ENCODE measurements at places on chromosomes 16 and 17.

GRCh38 chr16:17877821-17878360, 407.1 kb upstream of the XYLT1 start:
- no peak for DNase-seq

- DNase-seq, result no peak
Observed at GRCh38 chr17:77681861-77682260, 276.6 kb upstream of the TNRC6C start.

- DNase-seq, result no peak
Observed at GRCh38 chr17:1735834-1736347, 6.8 kb upstream of the SERPINF2 start.

DNA sequence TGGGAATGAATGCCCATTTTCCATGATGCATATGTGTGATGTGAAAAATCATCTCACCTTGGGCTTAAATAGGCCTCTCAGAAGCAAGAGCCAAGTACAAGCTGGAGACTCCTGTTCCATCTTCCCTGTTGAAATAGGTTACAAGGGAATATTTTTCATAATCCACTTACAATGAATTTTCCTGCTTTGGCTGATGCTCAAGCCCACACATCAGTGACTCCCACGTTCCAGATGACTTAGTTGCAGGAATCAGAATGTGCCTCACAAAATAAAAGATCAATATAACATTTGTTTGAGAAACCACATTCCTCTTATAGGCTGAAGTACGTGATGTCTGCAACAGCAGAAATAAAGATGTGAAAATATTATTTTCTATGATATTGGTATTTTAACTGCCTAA, 24.1 kb downstream of the ANKFN1 start:
- DNase-seq, result no peak

DNA sequence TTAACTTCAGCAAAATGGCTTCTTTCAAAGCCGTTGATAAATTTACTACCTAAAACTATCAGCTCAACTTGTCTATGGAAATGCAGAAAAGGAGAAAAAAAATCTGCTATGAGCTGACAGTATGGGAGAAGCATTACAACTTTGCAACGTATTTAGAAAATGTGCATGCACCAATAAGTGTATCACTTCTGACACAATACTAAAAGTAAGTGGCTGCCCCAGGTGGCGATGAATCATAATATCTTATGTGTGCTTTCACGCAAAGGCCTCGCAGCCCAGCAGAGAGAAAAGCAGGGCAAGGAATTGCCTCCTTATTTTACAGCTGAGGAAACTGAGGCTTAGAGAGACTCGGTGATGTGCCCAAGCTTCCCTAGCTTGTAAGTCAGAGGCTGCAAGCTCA, 101.8 kb downstream of the SALL1 start:
- no peak for DNase-seq

DNA sequence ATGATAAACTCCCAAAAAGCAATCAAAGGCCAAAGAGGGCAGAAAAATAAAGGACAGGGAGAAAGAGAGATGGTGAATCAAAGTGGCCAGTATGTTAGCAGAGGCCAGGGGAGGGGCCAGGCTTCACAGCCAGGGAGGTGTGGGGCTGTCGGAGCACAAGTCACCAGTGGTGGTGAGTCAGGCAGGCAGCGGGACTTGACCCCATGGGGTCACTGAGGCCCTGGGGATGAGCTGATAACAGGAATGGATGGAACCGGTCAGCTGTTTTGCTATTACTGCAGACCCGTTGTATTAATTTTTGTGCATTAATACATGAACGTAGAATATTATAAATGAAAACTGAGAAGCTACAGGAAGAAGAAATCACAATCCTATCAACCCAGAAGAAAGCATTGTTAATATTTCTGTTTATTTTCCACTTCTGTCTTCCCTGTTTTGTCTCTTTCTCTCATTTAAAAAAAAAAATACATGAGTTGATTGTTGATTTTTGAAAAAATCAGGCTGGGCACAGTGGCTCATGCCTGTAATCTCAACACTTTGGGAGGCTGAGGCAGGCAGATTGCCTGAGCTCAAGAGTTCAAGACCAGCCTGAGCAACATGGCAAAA, 106.9 kb downstream of the SOCS1 start:
- no peak for DNase-seq

DNA sequence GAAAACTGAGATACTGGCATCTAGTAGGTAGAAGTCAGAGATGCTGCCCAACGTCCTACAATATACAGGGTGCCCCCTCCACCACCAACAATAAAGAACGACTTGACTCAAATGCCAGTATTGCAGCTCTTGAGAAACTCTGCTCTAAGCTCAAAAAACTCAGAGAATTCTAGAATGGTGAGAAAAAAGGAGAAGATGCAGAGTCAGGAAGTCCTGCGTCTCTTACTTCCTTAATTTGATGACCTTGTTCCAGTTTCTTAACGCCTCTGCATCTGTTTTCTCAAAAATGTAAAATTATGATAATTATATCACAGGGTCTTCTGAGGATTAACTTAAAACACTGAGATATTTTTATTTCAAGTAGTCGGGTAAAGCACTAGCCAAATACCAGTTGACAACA, 1.7 kb upstream of the HSBP1 start:
- DNase-seq, result no peak

All from H1 (cell line).